Stimulated activated CD4-positive, alpha-beta T cell treated with anti-CD3 and anti-CD28 coated beads, Interleukin-12 subunit alpha, Interleukin-12 subunit beta, amount 100 ng/mL, for 48 hours (primary cell): ENCODE measurements at places on chromosomes 4 and X.

GRCh38 chr4:85932500-85933290 is 427.2 kb downstream of the MAPK10 start:
- no peak for DNase-seq

- DNase-seq = no peak
These were observed 90.8 kb downstream of the IRF2 start for GRCh38 chr4:184383497-184384055.

DNA sequence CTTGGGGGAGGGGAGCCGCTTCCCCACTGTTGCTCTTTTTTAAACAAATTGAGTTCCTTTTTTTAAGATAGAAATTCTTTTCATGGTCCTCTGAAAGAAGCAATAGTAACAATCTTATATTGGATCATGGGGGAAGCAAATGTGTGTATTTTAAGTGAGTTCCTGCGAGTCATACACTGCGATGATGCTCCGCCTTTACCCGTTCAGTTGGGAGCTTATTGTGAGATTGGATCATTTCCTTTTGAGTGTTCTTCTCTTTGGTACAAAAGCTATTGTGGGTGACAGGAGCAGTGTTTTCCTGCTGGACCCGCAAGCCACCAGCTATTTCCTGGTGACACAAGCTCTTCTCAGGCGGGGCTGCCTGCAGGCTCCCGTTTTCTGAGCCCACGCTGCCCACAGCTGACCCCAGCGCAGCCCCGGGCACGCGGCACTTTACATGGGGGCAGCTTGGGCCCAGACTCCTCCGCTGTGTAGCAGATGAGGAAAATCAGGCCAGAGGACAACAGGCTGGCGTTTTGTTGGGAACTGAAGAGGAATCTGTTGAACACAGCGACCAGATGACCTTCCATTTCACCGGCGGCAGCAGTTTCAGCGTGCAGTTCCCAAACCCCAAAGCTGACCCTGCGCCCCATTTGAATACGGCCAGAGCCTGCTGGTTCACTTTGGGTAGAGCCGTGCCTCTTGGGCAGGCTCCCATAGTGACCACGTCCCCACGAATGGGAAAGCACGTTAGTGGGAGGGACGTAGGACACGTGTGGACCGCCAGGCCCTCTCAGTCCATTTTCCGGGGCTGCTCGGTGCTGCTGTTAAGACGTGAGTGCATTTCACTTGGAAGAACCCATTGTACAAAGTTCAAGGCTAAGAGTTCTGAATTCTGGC is 12.2 kb downstream of the TADA2B start:
- DNase-seq = no peak

DNA sequence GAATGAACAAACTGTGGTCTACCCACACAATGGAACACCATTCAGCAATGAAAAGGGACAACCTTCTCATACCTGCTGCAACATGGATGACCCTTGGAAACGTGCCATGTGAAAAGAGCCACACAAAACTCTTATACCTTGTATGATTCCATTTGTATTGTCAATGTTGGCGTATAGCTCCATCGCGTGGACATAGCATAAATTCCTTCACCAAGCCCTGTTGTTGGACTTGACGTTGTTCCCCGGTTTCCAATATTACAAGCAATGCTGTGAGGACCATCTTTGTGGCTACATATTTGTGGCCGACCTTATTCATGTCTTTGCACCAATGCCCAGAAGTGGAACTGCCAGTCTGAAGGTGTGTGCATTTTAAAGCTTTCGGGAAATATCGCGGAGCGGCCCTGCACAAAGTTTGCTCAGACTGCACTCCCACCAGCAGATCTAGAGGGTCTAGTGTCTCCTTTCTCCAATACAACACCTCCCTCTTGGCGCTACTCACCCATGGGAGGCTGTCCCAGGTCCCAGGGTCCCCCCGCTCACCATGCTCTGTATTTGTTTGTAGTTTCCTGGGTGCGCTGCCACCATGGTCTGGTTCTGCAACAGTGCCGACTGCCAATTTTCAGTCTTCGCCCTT is at the start of gene CLDN34:
CLDN34 (plus strand) TSS at position 584 of the 634 bp plus-strand sequence; CDS start at position 584, 0 bp downstream.
- DNase-seq = no peak

DNA sequence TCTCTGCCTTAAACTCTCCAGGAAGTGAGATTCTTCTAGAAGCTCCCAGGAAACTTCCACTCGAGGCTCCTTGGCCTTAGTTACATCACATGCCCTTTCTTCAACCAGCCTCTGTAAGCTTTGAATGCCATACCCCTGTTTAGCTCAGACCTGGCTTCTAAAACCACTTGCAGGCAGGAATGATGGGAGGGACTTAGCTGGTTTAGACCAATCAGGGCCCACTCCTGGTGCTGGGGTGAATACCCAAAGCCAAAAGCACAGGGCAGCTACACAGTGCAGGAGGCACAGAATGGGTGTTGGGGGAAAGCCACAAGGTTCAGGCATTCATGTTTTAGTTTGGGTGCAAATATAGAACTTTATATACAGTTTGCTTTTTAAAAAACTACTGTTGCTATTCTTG is 296.2 kb downstream of the FRMPD4 start:
- DNase-seq = no peak

- DNase-seq = no peak
These were observed 190.6 kb upstream of the RBPJ start for GRCh38 chr4:26130173-26130572.

GRCh38 chrX:43656005-43656494 is at the start of gene MAOA:
Gene MAOA (plus strand): TSS chrX:43656299. CDS start chrX:43656342, 43 bp downstream.
- no peak for DNase-seq

GRCh38 chrX:34638116-34638515 is 19.0 kb downstream of the TMEM47 start:
- no peak for DNase-seq

- no peak for DNase-seq
These were observed 12.9 kb upstream of the WDR19 start for GRCh38 chr4:39169426-39169825.

- DNase-seq = no peak
These were observed 193.4 kb downstream of the FRAS1 start for GRCh38 chr4:78250500-78250899.

DNA sequence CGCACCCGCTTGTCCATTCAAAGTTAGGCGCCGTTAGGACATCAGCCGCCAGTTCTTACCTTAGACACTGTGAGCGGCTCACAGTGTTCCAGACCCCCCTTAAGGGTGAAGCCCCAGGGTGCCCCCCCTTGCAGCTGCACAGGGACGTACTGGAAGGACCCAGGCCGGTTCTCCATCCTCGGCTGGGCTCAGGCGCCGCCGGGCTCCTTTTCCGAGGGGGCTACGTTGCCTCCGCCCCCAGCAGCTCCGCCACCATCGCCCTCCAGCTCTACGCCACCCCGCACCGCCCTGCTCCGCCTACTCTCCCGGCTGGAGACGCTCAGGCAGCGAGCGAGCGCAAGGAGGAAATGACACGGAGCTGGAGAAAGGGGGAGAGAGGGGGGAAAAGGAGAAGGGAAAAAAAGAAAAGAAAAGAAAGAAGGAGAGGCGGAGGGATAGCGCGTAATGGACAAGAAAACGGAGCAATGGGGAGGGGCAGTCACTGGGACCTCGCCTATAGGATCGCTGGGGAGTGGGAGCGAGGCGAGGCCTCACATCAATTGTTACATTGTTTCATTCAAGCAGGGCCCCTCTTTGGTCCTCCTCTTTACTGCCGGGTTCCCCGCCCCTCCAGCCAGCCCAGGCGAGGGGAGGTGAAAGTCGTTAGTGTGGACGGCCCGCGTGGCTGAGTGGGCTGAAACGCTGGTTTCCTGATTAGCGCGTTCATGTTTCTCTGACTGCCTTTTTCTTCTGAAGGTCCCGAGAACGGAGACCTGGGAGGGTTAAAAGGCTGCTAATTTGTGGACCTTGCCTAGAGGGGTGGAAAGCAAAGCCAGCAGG is at the start of gene SHROOM4:
SHROOM4 (minus strand) TSS at position 352 of the 819 bp plus-strand sequence; CDS start at position 176, 176 bp downstream.
- DNase-seq = no peak

DNA sequence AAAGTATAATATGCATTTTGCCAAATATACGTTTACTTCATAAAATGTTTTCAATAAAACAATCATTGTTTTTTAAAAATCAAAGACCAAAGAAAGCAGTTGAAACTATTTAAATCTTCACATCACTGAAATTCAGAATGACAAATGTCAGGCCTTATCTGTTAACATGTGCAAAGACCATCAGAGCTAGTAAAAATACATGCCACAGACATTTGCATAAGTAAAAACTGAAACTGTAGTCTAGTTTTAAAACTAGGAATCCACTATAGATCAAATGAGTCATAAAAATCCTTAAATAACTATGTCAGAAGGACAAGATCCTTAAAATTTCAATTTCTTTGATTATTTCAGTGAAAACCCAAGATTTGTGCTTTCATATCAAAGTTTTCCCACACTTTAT is 24.8 kb downstream of the KLHL15 start:
- no peak for DNase-seq

DNA sequence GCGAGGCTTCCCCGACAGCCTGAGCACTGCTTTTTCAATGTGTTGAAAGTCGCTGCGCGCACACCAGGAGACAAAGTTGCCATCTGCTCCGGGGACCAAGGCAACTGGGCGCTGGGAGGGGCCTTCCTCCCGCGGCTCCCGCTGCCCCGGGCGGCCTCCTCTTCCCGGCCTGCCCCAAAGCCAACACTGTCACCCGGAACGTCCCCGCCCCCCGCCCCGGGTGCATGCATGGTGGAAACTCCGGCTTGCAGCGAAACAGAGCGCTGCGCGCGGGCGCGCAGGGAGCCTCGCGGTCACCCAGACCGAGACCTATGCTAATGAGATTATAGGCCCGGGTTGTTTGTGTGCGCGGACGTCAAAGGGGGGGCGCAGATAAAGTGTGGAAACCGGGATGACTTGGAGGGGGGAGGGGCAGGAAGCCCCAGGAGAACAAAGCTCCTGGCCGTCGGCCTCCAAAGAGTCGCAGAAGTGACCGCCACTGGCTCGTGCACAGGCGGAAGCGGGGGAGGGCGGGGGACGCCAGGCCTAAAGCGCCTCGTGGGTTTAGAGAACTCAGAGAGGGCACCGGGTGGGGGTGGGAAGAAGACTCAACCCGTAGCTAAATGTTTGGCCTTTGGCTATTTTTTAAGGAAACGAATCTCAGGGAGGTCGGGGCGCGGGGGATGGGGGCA is 88.8 kb downstream of the BCOR start:
- DNase-seq = no peak

GRCh38 chrX:2692221-2693112 is 1.4 kb downstream of the CD99 start:
- DNase-seq = no peak

- no peak for DNase-seq
These were observed 2.9 kb upstream of the ATOH1 start for GRCh38 chr4:93825551-93826216.

DNA sequence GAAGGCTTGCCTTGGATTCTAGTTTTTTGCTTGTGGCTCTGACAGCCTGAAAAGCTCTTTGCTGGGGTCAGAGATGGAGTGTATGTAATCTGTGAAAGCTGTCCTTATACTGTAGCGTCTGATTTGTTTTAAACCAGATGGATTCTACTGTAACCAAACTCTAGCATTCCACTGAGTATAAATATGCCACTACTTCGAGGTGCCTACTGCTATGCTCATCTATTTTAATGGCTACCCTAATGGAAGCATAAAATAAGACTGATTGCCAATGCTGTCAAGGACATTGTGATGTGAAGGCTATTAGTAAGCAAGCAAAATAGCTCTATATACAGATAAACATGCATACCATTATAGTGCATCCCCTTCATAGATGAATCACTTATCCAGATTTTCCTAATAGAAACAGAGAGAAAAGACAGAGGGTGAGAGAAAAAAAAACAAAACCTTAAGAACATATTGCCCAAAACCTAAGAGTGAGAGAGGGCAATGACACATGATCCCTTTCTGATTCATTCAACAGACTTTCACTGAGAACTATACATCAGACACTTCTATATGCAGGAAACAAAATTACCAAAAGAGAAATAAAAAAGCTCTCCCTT is 1025.8 kb upstream of the LCORL start:
- no peak for DNase-seq

- no peak for DNase-seq
These were observed 984.4 kb downstream of the RAB28 start for GRCh38 chr4:12499693-12500092.

DNA sequence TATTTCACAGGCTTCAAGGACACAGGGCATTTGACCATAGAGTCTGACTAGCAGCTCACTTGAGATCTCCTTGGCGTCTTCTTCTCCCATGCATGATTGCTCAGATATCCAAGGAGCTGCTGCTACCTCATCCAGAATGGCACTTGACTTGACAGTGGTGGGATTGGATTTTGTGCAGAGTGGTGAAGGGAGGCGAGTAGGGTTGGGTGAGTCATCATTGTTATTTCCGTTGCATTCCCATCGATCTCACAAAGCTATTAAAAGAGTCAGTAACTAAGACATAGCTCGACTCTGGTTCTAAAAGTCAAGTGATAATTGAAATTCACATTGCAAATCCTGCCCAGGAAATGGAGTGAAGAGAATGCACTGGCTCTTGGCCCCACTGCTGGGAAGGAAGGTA is 27.7 kb downstream of the NHSL2 start:
- DNase-seq = no peak

DNA sequence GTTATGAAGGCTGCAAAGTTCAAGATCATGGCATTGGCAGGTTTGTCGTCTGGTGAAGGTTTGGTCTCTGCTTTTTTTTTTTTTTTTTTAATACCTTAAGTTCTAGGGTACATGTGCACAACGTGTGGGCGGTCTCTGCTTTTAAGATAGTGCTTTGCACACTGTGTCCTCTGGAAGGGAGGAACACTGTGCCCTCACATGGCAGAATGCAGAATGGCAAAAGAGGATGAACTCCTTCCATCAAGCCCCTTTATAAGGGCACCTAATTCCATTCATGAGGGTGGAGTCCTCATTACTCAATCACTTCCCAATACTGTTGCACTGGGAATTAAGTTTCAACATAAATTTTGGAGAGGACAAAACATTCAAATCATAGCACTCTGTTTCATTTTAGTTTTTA is 101.4 kb downstream of the GLRA2 start:
- no peak for DNase-seq

- DNase-seq = no peak
These were observed 232.3 kb downstream of the PTTG2 start for GRCh38 chr4:38192516-38192915.

- no peak for DNase-seq
These were observed 761.4 kb downstream of the CCSER1 start for GRCh38 chr4:90888571-90888970.
